Karpas-422 (cell line): ENCODE measurements at places on chromosomes 4 and X.

DNA sequence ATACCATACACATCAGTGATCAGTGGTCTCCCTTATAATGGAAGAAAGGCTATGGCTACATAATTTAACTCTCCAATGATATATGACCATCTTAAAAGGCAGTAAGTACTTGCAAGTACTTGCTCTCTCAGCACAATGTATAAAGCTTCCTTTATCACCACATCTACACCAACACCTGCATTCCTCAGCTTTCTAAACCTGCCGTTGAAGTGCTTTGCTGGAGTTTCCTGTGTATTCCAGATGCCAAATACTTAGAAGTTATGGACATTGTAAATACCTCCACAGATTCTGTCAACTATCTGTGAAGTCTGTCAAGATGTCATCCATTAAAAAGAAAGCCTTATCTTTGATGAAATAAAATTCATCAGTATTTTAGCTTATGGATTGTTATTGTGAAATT, 335.0 kb upstream of the GALNTL6 start:
- no peak for DNase-seq

GRCh38 chr4:146371812-146372211, 149.9 kb downstream of the SLC10A7 start:
- DNase-seq = no peak

DNA sequence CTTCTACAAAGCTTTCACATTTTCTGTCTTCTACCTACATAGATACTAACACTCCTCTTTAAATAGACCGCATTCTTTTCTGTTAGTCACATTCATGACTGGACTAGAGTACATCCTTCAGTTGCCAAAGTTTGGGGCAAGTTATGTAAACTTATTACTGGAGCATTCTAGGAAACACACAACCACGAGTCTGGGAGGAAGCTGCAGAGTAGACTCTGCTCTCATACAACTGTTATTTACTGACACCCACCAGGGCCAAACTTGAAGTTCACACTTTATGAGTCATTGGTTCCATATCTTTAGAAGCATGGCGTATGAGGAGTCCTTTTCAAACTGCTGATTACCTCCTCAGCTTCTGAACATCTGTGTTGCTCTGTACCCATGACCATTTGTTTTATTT, 87.0 kb downstream of the RNF150 start:
- DNase-seq = no peak

DNA sequence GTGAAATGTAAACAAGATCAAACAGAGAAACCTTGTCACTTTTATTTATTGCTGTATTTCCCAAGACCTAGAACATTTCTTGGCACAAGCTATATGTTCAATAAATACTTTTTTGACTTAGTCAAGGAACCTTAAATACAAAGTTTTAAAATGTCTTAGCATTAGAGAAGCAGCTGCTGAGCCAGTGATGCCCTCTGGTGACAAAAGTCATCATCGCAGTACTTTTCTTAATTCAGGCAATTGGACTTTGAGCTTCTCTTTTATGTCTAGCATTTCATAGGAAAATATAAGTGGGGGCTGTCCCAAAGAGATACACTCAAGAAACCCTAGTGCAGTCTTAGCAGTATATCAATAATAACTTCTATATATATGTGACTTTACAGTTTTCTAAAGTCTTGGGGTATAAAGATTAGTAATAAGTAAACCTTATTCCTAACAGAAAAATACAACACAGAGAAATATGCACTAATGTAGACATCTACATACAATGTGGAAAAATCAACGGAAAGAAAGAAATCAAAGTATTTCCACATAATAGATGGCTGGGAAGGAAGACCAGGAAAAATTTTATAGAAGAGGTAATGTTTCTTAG, 118.4 kb downstream of the DTHD1 start:
- peak; percentile 60 for DNase-seq

- no peak for DNase-seq
Observed at GRCh38 chr4:101141230-101141629, 206.1 kb downstream of the PPP3CA start.

DNA sequence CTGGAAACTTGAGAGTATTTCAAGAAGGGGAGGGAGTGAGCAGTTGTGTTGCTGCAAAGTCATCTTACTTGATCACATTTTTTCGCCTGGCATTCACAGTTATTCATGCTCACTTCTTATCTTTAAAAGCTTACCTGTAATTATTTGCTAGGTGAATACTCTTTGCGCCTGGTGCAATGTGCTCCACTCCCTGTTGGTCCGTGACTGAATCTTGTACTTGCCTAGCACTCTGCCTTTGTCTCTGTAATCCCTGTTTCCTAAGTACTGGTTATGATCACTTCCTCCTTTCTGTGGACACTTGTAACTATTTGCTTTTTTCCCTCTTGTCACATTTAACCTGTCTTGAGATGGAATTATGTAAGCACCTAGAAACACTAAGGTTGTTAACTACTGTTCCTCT, 5.8 kb downstream of the BMP2K start:
- DNase-seq = no peak

DNA sequence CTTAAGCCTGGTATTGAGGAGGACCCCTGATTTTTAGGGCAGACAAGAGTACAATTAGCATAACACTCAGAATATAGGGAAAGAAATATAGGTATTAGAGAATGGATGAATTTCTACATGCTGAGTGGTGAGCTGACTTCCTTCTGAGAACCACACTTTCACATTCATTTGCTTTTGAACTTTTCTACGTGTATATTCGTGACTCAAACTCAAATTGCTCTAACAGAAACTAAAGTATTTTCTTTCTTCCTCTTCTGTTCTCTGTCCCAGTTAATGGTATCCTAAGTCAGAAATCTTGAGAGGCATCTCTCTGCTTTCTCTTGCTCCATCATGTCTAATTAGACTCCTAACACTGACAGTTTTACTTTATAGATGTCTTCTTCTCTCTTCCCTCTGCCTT, 103.2 kb upstream of the CITED1 start:
- no peak for DNase-seq

DNA sequence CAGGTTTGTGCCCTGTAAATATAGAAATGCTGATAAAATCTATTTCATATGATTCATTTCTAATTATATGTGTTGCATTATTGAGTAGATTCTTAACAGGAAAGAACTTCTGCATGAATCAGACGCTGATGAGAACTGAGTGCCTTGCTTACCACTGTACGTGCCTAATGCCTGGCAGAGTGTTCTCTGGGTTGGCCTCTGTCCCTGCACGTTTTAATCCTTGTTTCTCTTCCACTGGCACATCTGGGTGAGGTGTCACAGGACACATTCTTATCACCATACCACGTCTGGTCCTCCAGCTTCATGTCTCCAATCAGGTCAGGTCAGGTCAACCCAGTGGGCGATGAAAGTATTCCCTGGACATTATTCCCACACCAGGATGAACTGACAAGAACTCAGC, 53.6 kb downstream of the KLF3 start:
- no peak for DNase-seq

DNA sequence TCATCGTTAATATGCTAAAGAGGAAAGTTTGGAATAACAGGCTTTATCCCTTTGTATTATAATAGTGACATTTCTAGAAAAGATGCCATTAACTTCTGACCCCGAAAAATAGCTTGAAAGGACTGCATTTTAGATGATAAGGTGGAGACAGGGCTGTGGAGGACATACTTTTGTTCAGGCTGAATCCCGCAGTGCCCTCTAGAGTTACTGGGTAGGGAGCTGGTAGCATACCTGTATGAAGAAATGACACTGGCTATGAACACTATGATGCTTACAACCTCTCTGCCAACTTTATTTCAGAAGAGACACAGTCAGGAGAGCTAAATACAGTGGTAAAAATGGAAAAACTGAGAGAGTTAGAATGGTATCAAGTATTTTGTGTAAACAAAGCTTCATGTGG, 8.1 kb downstream of the IL1RAPL1 start:
- DNase-seq = no peak

DNA sequence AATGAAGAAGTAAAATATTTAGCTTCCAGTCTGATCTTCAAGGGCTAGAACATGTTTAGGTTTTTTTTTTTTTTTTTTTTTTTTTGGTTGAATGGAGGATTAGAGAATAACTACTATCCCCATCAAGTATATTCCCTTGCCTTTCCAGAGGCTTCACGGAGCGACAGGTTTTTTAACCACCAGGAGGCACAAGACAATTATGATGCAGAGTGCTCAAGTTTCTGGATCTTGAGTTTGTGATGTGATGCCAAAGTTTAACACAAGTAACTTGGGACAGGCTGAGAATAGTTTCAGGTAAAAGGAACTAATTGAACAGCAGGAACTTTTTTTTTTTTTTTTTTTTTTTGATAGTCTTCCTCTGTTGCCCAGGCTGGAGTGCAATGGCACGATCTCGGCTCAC, 30.3 kb downstream of the CCNI start:
- no peak for DNase-seq

- DNase-seq = peak; percentile 60
Observed at GRCh38 chr4:76377911-76378310, 43.0 kb downstream of the CCDC158 start.

GRCh38 chrX:19863857-19864223, 23.6 kb downstream of the SH3KBP1 start:
- peak; percentile 82 for DNase-seq

DNA sequence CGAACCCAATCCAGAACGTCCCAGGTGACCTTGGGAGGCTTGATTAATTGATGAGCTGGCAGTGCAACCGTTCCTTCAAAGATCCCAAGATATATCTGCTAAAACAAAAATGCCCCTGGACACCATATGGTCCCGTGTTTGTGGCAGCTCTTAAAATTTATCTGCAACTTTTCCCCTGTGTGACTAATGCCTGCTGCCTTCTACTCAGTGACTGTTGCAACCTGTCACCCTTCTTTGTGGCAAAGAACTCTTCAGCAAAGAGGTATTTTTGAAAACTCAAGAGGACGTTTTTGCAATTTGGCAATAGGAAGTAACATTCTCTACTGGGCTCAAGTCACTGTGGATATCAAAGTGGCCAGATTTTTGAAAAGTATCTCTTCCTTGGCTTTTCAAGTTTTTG, 75.8 kb upstream of the SOD3 start:
- DNase-seq = no peak

DNA sequence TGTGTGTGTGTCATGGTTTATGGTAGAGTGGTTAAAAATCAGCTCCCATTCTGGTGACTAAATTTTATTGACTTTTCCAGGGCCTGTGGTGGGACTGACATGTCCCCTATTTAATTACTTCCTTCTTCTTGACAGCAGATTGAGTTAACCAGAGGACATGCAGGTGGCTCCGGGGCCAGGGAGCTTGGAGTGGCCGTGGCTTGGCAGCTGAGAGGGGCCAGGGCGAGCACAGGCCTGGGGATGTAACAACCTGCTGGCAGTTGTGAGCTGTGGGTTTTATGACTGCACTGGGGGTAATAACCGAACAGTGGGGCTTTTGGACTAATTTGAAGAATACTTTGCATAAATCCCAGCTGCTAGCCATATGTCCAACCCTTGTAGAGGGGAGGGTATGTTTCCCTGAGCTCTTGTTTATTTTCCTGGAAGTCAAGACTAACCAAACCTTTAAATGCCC, 186.0 kb downstream of the MID1IP1 start:
- no peak for DNase-seq

- DNase-seq = no peak
Observed at GRCh38 chr4:34644579-34645115, 1599.7 kb downstream of the ARAP2 start.

DNA sequence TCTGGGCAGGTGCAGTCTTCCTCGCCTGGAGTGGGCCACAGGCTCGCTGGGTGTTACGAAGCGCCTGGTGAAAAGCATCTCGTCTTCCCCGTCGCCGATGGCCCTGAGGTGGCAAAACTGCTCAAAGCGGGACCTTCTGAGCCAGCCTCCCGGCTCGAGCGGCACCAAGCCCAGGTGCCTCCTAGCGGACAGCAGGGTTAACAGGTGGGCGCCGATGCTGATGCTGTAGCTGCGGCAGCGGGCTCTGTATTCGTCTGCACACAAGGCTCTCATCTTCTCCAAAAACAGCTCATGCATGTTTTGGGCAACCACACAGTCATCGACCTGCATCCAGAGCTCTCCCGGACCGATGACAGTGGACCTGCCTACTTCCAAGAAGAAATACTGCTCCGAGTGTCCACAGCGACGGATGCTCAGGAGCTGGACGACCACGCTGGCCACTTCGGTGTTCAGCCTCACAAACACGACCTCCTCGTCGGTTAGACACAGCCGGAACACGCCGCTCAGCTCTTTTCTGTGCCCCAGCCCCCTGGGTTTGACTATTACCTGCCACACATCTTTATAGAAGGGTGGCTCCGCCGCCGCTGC, 1.2 kb downstream of the IRS4 start:
- DNase-seq = no peak

DNA sequence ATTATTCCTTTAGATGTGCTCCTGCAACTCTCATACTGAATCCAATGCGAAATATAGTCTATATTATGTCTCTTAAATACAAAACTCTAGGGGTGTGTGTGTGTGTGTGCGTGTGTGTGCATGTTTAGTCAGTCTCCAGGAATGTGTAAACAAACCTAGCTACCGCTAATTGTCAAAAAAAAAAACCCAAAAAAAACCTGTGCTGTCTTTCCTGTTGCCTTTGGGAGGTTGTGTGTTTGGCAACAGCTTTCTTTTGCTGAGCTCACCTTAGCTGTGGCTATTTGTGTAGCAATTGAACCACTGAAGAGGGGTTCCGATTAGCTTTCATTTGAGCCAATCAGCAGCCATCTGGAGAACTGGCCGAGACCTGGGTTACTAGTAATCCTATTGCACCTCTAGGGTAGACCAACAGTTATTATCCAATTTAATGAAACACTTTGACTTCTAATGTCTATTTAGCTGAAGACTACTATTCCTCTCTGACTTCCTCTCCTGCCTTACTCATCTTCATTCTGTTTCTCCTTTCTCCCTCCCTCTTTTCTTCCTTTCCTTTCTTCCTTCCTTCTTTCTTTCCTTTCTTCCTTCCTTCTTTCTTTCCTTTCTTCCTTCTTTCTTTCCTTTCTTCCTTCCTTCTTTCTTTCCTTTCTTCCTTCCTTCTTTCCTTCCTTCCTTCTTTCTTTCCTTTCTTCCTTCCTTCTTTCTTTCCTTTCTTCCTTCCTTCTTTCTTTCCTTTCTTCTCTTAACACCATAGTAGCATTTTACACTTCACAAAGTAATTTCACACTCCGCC, 471.1 kb downstream of the GBA3 start:
- DNase-seq = no peak

- no peak for DNase-seq
Observed at GRCh38 chrX:105150557-105150956, 69.9 kb downstream of the TEX13A start.

DNA sequence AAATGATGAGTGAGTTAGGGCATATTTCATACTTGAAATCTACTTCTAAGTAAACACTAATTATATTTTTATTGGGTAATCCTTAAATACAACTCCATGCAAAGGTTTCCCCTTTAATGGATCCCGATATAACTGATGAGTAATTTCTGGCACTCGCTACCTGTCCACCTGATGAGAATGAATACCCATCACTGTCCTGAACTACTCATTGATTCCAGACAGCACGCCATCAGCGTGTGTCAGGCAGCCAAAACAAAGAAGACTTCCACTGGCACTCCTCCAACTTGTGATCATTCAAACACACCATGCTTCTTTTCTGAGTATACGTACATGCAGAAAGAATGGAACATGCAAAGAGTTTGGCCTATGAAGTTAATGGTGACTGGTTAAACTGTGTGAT, 69.4 kb downstream of the HCCS start:
- no peak for DNase-seq

GRCh38 chrX:23525531-23525930, 141.8 kb upstream of the PRDX4 start:
- DNase-seq = no peak

- no peak for DNase-seq
Observed at GRCh38 chr4:109752525-109752924, 22.7 kb upstream of the PLA2G12A start.

- no peak for DNase-seq
Observed at GRCh38 chrX:55210931-55211677, 9.0 kb upstream of the PAGE5 start.

GRCh38 chr4:1182313-1182712, 9.9 kb upstream of the SPON2 start:
- DNase-seq = no peak
